NT2/D1 (cell line): ENCODE measurements at places on chromosomes 16 and 17.

DNA sequence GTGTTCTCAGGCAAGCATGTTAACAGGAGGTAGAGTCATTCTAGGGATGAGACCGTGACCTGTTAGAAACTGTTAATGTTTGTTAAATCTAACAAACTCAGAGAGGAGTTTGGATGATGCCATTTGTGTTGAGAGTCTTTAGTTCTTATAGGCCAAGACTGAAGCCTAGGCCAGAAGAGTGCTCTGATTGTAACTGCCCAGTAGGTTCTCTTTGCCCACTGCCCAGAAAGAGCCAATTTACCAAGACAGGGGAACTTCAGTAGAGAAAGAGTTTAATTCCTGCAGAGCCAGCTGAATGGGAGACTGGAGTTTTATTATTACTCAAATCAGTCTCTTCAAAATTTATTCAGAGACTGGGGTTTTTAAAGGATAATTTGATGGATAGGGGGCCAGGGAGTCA, 42.5 kb downstream of the ARHGAP44 start:
- DNase-seq: no peak

- DNase-seq: no peak
Measured at GRCh38 chr17:4856937-4857314, 23.8 kb downstream of the MINK1 start.

DNA sequence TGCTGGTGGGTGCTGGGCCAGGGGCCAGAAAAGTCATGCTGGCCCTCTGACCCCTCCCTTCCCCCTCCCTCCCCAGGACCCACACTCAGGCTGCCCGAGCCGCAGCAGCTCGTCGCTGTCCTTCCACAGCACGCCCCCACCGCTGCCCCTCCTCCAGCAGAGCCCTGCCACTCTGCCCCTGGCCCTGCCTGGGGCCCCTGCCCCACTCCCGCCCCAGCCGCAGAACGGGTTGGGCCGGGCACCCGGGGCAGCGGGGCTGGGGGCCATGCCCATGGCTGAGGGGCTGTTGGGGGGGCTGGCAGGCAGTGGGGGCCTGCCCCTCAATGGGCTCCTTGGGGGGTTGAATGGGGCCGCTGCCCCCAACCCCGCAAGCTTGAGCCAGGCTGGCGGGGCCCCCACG, 8.3 kb upstream of the CISD3 start:
- no peak for DNase-seq

- DNase-seq: no peak
Measured at GRCh38 chr16:28091656-28092055, 28.1 kb upstream of the GSG1L start.

GRCh38 chr16:15502041-15502725, 67.8 kb downstream of the BMERB1 start:
- DNase-seq: no peak

DNA sequence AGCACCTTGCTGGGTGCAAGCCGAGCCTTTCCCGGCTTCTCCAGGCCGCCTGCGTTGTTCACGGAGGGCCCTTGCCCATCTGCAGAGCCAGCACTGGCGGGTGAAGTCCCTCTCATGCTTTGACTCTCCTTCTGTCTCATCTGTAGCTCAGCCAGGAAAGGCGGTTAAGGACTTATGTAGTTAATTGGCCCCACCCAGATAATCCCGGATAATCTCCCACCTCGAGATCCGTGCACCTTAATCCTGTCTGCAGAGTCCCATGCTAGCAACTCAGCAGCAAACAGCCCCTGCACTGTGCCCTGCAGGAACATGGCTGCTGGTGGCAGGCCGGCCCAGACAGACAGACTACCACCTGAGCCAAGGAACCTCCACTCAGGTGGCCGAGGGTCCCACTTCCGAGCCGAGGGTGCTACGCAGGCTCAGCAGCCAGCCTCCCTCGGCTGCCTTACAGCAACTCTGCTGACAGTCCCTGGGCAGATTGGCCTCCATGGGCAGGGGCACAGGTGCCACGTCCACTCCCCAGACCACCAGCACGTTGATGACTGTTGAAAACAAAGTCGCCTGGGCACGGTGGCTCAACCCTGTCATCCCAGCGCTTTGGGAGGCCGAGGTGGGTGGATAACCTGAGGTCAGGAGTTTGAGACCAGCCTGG, 16.9 kb downstream of the RAB40C start:
- DNase-seq: no peak

DNA sequence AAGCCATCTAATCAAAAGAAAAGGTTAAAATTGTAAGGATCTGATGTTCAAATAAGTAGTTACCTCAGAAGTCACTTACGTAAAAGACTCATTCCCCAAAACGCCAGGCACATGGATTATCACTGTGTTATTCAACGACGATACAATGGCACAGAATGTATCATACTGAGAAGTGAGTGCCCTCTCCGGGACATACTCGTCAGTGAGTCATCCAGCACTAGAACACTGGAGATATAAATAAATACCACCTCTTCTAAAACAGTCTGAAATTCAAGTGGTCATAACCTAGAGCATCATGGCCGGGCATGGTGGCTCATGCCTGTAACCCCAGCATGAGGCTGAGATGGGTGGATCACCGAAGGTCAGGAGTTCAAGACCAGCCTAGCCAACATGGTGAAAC, 24.9 kb downstream of the USP31 start:
- no peak for DNase-seq

GRCh38 chr16:83911290-83911689, 12.4 kb downstream of the MLYCD start:
- no peak for DNase-seq

GRCh38 chr17:34366010-34366409, 3.0 kb upstream of the CCL1 start:
- DNase-seq: no peak

DNA sequence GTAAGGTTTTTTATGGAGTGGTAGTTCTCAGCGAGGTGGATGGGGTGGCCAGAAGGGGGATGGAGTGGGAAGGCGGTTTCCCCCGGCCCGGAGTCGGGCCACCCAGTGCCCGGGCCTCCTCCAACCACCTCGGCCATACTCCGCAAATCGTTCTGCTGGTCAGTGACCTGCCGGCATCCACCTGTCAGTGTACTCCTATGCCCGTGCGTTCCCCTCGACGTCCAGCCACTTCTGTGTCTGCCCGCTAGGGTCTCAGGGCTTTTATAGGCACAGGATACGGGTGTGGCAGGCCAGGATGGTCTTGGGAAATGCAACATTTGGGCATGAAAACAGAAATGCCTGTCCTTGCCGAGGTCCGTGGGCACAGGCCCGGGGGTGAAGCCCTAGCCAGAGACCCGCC, 19.3 kb upstream of the ASGR2 start:
- no peak for DNase-seq

DNA sequence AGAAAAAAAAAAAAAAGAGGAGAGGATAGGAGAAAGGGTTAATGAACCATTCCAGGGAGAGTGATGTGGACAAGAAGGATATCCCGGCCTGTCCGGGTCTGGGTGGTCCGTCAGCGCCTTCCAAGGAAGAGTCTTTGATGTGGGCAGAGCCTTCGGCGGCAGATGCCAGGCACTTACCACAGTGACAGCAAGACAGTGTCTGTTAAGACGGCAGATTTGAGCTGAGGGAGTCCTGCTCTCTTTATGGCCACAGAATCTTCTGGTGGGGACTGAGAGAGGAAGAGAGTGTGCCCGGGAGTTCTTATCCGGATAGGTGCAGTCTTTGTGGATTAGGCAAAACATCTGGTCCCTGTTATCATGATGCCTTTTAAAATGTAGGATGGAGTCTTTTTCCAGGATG, 95.2 kb downstream of the ZDHHC7 start:
- DNase-seq: no peak

DNA sequence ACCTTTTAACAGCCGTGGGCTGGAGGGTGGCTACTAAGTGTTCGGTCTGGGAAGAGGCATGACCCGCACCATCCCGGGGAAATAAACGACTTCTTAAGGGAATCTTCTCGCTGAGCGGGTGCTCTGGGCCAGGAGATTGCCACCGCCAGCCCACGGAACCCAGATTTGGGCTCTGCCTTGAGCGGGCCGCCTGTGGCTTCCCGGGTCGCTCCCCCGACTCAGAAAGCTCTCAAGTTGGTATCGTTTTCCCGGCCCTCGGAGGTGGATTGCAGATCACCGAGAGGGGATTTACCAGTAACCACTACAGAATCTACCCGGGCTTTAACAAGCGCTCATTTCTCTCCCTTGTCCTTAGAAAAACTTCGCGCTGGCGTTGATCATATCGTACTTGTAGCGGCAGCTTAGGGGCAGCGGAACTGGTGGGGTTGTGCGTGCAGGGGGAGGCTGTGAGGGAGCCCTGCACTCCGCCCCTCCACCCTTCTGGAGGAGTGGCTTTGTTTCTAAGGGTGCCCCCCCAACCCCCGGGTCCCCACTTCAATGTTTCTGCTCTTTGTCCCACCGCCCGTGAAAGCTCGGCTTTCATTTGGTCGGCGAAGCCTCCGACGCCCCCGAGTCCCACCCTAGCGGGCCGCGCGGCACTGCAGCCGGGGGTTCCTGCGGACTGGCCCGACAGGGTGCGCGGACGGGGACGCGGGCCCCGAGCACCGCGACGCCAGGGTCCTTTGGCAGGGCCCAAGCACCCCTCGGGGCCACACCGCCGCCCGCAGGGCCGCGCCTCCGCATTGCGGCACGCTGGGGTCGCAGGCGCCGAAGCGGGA, 3.6 kb upstream of the CBX4 start:
- no peak for DNase-seq

- no peak for DNase-seq
Measured at GRCh38 chr17:28716740-28717577, 709 bp downstream of the RAB34 start.

- no peak for DNase-seq
Measured at GRCh38 chr17:32223703-32224102, 41.9 kb upstream of the RHBDL3 start.

- DNase-seq: no peak
Measured at GRCh38 chr16:85385463-85386331, 227.4 kb upstream of the GSE1 start.

- DNase-seq: no peak
Measured at GRCh38 chr17:2124391-2124790, 69.5 kb downstream of the HIC1 start.

GRCh38 chr16:23948949-23949411, 113.2 kb downstream of the PRKCB start:
- DNase-seq: no peak

DNA sequence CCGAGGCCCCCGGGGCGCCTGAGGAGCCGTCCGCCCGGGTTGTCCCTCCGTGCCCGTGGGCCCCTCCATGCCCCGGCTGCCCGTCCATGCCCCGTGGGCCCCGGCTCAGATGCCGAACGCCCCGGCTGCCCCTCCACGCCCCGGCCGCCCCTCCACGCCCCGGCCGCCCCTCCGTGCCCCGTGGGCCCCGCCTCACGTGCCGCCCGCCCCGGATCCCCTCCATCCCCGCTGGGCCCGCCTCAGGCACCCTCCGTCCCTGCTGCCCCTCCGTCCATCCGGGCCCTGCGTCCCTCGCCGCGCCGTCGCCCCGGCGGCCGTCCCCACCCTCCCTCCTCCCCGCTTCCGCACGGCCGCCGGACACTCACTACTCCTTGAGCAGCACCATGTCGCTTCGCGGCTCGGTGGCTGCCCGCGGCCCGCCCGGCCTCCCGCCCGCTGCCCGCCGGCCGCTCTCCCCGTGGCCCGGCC, 382 bp downstream of the PITPNA start:
- DNase-seq: no peak

DNA sequence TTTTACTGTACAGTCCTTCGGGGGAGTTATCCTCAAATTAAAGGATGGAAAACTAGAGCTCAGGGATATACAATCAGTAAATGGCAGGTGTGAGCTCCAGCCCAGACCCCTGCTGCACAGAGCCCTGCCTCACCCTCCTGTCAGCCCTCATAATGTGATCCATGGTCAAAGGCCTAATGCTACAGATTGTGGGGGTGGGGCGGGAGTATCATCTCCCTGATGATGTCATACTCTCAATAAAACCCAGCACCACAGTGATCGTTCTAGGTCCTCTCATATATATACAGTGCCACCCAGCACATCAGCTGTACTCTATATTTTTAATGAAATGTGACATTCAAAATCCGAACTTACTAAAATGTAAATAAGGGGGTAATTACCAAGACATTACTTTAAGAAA, 61.5 kb downstream of the SLC39A11 start:
- no peak for DNase-seq

DNA sequence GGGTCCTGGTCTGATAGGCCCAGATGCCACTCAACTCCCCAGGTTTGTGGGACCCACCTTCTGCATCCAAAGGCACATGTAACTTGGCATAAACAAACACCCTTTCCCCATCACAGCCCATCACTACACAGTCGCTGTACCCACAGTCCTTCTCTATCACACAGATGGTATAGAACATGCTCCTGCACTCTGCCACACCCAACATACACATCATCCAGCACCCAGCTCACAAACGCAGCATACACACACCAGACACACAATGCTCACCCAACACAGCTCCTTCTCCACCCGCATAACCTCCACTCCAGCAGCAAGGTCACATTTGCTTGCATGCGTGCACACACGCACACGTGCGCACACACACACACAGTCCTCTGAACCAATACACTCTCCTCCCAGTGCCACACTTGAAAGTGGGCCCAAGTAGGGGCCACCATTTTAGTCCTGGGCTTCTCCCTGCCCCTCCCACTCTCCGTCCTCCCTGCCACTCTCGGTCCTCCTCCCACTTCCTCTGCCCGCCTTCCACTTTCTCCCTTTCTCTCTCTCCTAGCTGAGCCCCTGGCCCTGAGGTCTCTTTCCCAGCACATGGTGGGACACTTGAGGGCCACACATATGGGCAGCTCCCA, 8.5 kb upstream of the TMEM92 start:
- no peak for DNase-seq

- DNase-seq: no peak
Measured at GRCh38 chr17:69864462-69864861, 210.6 kb upstream of the KCNJ16 start.

- no peak for DNase-seq
Measured at GRCh38 chr16:74448990-74449389, 27.7 kb upstream of the CLEC18B start.

DNA sequence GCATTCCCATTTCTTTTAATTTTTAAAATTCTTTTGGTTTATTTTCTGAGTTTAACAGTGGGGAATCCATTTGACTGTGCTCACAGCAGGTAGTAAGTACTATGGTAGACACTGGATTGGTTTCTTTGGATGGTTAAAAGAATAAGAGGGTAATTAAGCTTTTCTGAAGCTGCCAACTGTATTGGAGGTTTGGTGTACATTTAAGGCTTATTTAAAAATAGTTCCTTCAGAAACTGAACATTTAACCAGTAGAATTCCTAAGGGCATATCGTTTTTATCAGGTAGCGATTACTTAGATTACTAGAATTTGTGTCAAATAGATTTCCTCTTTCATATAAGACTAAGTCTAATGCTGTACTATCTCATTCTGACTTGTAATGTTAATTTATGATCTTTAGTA, 162.4 kb downstream of the PPM1E start:
- no peak for DNase-seq

GRCh38 chr17:48125829-48126531, 18.4 kb downstream of the SNX11 start:
- DNase-seq: no peak
